Vagina (tissue), 2 donors: ENCODE measurements at places on chromosomes 5 and 9.

- DNase-seq, result no peak
Observed at GRCh38 chr5:136279314-136279713, 86.0 kb downstream of the TRPC7 start.

- no peak for DNase-seq
Observed at GRCh38 chr5:59721741-59722140, 171.8 kb downstream of the PDE4D start.

DNA sequence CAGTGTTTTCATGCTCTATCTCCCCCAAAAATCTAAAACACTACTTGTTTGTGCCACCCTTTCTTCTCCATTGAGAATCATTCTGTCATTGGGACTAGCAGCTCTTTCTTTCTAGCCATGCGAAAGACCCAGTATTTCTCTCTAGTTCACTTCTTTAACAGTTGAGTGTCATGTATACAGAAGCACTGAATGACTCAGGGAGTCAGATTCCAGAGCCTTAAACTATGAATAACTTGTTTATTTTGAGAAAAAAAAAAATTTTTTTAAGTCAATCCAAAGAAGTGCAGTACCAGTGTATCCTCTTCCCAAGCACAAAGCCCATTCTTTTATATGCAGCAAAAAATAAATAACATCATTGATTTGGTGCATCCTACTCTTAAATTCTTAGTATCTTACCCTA, 415.4 kb upstream of the GRAMD2B start:
- no peak for DNase-seq

- DNase-seq, result no peak
Observed at GRCh38 chr5:77773734-77774280, 2.3 kb downstream of the TBCA start.

DNA sequence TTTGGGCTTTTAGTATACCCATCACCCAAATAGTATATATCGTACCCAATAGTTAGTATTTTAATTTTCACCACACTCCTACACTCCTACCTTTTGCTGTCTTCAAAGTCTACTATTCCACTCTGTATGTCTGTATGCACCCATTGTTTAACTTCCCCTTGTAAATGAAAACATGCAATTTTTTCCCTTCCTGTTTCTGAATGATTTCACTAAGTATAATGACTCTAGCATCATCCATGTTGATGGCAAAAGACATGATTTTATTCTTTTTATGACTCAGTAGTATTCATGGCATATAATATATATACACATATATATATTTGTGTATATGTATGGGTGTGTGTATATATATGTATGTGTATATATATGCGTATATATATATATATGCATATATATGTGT, 63.1 kb upstream of the FAM174A start:
- DNase-seq, result no peak

DNA sequence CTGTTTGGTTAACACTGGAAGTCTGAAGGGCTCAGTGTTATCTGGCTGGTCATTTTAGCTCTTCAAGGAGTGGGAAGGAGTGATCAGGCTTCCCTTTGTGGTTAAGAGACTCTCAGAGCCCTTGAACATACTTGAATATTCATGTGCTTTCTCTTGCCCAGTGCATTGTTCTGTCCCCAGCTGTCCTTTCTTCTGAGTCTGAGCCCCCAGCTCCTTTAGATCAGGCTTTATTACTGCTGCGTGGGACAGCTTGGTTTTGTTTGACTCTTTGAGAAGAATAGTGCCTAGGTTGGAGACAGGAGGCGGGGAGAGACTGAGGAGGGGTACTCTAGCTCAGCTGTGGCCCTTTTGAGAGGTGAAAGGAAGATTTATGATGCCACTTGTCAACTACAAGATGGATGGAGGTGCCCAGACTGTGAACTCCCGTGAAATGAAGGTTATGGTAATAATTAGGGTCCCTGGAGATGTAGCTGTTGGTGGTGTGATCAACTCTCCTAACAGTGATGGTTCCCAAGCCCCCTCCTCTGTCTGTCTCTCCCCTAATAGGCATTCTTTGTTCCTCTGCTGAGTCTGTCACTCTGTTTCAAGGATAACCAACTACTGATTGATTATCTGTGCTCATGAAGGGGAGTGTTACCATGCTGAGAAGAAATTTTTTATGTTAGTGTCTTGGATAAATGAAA, 83.1 kb upstream of the GLRA1 start:
- DNase-seq, result no peak

DNA sequence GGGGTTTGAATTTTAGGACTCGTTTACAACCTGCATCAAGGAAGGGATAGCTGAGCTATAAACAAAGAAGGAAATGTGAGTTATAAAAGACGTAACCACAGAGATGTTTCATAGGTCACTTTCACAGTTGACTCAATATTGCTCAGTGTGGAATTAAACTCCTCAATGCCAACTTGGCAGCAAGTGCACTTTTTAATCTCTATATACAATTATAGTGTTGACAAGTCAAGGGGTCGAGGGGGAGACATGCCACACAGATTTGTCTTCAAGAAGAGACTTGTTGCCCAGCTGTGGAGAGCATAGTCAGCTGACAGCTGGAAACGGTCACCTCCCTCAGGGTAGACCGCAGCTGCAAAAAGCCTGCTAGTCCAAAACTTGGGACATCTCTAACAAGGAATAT, 163.4 kb upstream of the DMAC1 start:
- no peak for DNase-seq

DNA sequence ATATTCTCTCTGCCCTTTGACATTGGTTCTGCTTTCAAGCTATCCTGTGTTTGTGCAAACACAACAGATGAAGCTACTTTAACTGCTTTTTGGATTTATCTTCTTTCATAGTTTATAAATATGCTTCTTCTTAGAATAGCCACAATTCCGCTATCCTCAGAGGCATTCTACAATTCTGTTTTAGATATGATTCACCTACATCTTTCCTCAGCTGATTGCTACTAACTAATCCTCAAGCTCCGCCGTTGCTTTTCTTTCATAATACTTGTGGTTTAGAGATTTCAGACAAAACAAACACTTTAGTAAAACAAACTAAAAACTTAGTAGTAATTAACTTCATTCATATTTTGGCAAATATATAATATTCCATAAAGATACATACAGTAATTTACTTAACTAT, 52.5 kb downstream of the ECPAS start:
- DNase-seq, result no peak

DNA sequence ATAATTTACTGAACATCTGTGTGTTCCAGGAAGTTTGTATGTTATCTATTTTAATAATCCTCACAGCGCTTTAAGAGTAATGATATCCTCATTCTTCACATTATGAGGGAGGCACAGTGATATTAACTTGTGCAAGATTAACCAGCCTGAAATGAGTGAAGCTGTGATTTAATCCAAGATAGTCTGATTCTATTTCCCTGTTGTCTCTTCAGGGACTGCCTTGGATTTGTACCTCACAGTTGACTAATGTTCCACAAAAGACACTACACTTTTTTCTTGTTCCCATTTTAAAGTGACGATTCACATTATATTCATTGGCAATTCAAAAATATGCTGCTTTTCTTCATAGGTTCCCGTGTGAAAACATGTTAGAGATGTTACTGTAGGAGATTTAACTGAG, 125.3 kb upstream of the GNA14 start:
- DNase-seq, result no peak

DNA sequence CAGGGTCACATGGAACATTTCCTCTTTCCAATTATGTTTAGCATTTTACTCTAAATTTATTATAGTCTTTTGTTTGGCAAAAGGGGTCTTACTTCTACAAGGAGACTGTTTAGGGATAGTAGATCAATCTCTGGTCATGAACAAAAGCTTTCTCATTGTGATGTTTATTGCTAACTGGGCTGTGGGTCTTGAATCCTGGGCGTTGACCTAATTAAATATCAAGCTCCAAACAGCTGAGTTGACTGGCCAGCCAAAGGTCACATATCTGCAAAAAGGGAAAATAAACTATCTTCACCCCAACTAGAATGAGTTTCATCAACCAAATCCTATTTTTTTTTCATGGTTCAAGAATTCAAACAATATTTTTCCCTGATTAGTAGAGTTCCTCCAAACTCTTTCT, 245.4 kb upstream of the TUT7 start:
- DNase-seq, result no peak

GRCh38 chr5:16160706-16161105, 18.9 kb downstream of the MARCHF11 start:
- no peak for DNase-seq

- no peak for DNase-seq
Observed at GRCh38 chr9:78572266-78572665, 275.3 kb downstream of the PSAT1 start.

DNA sequence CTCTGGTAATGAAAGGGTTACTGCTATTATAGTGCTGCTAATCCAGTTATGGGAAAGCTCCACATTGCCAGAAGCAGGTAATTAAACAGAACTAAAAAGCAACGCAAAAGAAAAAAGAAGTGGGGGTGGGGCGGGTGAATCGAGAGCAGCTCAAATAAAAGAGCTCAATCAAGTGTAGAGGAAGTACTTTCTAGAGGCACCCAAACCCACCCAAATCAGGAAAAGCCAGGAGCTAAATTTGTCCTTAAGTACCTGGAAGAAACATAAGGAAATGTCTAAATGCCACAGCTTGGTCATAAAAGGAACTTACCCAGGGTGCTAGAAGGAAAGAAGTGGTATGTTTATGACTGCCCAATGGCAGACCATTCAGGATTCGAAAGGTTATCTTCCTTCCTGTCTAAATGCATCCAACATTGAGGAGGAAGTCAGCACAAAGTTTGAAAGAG, 2.4 kb upstream of the RNF145 start:
- no peak for DNase-seq

DNA sequence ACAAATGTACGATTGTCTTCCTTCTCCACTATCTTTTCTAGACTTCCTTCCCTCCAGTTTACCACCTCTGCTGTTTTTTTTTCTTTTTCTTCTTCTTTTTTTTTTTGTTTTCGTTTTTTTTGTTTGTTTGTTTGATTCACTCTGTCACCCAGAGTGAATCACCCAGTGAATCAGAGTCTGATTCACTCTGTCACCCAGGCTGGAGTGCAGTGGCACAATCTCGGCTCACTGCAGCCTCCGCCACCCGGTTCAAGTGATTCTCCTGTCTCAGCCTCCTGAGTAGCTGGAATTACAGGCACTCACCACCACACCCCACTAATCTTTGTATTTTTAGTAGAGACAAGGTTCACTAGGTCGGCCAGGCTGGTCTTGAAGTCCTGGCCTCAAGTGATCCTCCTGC, 375.7 kb downstream of the NTRK2 start:
- no peak for DNase-seq

- DNase-seq, result no peak
Observed at GRCh38 chr9:130925050-130925678, 13.9 kb downstream of the FIBCD1 start.

DNA sequence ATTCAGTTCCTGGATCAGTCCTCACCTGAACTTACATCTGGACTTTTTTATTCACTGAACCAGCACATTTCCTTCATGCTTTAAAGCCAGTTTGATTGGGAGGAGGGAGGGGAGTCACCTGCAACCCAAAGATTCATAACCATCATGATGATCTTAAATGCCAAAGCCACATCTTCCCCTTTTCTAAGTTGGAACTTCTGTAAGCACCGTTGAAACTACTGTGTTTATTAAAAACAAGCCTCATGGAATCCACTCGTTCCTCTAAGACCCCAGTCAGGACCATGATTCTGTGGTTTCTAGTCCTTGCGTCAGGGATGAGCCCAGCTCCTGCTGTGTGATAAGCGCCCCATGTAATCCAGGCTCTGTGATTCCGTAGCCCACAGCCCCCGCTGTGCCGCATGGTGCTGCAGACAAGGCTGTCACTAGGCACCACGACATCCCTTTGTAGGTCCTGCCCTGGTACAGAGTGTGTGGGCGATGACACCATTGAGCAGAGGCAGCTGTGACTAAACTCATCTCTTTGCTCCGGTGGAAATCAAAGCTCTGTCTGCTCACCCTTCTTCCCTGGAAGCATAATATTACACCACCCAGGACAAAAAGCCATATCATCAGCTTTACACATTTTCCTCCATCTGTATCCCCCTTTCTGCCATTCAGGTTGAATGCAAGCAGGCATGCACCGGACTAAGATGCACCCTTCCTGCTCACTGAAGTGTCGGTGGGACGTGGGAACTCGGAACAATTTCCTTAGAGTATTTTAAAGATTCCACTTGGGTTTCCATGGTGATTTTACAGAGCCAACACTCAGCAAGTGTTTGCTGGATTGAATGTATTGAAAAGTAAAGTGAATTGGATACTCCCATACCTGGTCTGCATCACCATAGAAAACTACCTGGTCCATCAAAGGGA, 132.0 kb upstream of the FSTL4 start:
- no peak for DNase-seq
